Stimulated activated CD4-positive, alpha-beta T cell treated with anti-CD3 and anti-CD28 coated beads, Interleukin-12 subunit alpha, Interleukin-12 subunit beta, amount 100 ng/mL, for 24 hours (primary cell): ENCODE measurements at places on chromosomes 11 and 22.

DNA sequence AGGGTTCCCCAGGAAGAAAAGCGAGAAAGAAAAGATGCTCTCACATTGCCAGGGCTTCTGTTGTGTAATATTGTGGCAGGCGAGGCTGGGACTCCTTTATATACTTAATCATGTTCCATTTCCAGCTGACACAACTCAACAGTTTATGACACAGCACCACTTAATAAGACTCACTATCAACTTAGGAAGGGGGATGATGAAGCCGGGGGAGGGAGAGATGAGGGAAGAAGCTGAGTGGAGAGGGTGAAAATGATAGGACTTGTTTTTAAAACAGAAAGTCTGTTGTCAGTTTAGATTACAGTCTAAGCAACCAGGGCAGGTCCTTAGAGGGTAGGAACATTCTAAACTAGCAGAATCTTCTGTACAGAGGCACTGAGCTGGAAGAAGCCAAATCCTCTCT lies 397.0 kb downstream of the NXPE2 start:
- DNase-seq: no peak

- no peak for DNase-seq
Measured at GRCh38 chr11:86294026-86294425, 8.0 kb upstream of the HIKESHI start.

GRCh38 chr11:118912742-118913410 lies 12.8 kb downstream of the BCL9L start:
- DNase-seq: no peak

- DNase-seq: no peak
Measured at GRCh38 chr11:92978271-92979111, 9.0 kb downstream of the MTNR1B start.

GRCh38 chr11:84496122-84496521 lies 1131.0 kb downstream of the DLG2 start:
- DNase-seq: no peak

GRCh38 chr11:75766443-75767227 lies 1.9 kb upstream of the DGAT2 start:
- no peak for DNase-seq

GRCh38 chr11:104665641-104666040 lies 232.6 kb downstream of the CASP12 start:
- no peak for DNase-seq

DNA sequence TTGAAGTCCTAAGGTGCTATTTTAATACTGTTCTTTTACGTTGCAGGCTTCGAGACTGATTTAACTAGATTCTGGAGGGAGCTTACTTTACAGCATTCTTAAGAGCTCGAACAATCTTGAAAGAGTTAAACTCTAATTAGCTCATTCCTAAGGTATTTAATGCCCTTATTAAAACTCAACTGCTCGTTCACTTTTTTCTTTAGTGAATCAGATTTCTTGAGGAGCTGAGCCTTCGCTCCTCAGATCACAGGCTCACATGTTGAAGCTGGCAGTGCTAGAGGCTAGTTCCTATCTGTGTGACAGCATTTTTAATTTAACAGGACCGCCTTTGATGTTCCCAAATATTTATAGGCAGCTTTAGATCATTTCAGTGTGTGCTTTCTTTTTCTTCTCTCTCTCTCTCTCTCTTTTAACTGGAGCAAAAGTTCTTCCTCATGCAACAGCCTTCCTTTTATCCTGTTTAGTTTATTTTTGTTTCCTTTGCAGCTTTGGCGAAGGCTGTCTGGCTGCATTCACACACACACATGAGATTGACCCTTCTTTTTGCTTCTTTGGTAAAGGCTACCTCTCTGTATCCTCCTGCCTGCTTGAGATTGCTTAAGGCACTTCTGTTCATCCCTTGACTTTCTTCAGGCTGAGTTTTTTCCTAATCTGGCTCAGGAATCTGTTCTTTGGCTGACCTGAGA lies 21.0 kb downstream of the ZNRF3 start:
- DNase-seq: no peak

DNA sequence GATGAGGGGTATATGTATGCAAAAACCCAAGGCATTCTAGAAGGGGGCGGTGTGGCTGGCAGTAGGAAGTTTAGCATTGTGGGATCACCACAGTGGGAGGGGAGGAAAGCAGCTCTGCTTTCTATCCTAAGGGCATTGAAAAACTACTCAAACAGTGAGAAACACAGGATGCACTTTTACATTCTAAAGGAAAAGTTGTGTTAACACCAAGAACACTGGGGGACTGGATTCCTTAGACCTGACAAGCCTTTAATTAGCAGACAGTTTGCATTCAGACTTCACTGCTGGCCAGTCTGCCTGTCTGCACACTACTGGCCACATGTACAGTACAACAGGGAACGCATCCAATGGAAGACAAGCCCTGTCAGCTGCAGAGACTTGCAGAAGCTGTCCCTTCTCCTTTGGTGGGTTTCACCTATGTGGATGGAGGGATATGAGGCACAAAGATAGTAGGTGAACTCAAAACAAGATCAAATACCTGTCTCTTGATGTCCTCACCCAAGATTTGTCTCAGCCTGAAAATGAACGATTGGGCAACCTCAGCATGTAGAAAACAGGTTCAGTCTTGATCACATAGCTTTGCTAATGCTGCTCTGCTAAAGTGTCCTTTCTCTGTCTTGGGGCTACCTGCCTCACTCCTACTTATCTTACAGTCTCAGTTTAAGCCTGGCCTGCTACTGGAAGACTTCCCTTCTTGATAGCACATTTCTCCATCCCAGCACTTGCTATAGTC lies 64.8 kb downstream of the TENM4 start:
- no peak for DNase-seq

DNA sequence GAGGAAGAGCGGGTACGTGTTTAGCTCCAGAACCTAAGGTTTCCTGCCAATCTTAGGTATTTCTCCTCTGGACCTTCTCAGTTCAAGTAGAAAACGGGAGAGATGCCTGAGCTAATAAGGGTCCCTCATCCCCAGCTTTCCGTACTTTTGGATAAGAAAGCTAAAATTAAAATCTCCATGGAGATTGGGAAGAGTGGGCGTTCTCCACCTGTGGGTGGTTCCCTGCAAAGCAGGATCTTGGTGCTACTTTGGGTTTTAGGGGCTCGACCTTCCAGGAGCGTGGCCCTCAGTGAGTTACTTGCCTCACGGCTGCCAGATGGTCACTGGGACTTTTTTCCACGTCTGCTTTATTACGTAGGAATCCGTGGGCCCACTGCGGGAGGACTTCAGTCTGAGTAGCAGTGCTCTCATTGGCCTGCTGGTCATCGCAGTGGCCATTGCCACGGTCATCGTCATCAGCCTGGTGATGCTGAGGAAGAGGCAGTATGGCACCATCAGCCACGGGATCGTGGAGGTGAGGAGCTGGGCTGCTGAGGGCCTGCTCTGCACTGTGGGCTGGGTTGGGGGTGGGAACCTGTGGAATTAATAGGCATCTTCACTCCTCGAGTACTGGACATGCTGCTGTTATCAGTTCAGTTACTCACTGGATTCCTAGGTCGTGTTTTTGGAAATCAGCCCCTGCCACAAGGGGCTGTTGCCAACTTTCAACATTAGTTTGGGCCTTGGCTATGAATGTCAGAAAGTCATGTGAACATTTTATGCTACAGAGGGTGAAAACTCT lies 17.8 kb upstream of the ST14 start:
- DNase-seq: no peak

- DNase-seq: no peak
Measured at GRCh38 chr11:65373839-65374580, 8.4 kb downstream of the SLC25A45 start.

DNA sequence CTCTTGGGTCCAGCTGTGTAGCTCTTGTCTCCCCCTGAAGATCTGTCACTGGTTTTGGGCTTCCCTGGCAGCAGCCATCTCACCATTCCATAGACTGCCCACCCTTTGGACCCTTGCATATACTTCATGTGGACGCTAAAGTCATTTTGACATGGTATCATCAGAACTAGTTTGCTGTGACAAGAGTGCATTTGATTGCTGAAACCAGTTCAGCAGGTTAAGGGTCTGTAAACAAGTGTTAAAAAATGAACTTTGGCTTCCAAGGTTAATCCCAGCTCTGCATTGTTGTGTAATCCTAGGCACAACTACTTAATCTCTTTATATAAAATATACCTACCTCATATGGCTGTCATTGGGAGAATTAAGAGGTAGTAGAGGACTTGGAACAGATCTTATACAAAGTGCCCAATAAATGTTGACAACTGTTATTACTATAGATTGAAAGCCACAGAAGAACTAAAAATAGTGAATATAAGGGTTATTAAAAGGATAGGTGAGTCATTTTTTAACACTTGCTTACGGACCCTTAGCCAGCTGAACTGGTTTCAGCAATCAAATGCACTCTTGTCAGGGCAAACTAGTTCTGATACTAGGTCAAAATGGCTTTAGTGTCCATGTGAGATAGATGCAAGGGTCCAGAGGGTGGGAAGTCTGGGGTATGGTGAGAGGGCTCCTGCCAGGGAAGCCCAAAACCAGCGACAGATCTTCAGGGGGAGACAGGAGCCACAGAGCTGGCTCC lies 29.4 kb downstream of the CCDC90B start:
- DNase-seq: no peak

DNA sequence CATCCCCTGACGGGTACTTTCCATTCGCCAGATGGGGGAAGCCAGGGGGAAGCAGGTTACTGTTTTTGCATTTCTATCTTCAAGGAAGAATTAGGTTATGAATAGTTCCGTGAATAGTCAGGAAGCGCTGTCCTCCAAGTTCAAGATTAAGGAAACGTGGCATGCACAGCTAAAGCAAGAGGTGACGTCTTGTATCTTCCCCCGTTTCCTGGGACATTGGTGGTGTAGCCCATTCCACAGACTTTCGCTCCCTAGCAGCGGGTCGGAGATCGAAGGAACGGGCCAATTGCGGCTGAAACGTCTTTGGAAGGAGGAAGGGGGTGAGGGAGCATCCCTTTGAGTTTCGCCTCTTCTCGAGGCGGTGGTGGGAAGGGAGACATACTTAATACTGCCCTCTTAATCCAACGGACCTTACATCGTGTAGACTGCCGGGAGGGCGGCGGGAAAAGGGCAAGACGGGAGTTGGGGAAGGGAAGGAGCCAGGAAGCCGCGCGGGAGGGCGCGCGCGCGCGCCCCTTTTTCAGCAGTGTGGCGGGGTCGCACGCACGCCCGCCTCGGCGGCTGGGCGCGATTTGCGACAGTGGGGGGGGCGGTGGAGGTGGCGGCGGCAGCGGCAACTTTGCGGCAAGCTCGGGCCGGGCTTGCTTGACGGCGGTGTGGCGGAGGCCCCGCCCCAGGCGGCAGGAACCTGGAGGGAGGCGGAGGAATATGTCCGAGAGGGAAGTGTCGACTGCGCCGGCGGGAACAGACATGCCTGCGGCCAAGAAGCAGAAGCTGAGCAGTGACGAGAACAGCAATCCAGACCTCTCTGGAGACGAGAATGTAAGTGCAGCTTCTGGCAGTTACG lies at the start of gene EED:
Gene EED, plus strand, starts transcription at position 232 of the 847 bp plus-strand sequence. Its CDS starts 477 bp downstream, at position 709.
- peak; percentile 93 for DNase-seq

DNA sequence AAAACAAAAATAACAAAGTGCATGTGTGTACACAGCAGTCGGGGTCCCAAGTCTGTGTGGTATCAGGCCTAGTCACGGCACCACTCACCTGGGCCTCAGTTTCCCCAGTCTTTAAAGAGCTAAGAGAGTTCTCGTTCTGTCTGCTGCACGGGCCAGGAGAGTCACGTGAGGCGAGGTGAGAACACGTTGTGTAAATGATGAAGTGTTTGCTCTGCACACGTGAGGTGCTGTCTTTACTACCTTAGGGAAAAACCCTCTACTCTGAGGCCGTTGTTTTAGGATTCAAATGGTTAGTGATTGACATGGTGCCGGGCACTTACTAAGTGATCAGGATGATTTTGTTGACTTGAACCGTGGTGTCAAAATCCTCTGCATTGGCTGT lies 86.5 kb upstream of the PPARA start:
- DNase-seq: no peak

DNA sequence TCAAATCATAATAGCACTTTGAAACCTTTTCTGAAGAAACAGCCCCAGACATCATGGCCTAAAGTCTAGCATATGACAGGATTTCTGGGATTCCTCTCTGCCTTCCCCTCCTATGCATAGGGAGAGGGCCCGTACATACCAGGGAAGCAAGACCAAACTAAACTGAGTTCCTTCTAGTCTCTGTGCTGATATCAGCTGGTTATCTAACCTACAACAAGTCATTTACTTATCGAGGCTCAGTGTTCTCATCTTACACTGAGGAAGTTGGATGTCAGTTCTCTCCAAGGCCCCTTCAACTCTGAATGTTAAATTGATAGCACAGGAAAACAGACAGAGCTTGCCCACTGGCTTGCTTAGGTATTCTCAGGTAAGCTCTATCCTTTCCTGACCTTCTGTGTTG lies 17.0 kb upstream of the GRIK4 start:
- DNase-seq: no peak

GRCh38 chr11:57392066-57392762 lies 1.8 kb upstream of the PRG2 start:
- DNase-seq: no peak

DNA sequence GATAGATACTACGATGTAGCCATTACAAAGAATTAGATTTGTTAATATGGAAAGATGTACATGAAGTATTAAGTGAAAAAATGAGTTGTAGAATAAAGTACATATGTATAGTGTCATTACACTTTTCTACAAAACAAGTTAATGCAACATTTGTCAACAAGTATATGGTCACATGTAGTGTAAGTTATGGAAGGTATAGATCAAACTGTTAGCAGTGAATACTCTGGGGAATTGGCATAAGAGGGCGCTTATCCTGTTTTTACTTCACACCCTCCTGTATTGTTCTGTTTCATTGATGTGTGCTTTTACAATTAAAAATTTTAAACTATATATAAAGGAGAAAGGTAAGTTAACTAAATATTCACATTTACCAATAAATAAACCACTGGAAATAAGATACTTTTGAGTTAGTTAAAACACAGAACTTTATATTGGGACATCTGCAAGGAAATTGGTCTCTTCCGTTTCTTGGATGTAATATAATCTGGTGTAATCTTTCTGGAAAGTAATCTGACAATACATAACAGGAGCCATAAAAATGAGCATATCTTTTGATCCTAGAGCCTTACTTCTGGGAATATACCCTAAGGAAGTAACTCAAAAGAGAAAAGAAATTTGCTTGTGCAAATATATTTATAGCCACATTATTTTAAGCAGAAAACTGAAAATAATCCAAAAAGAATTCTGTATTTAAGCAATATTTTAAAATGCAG lies 34.5 kb downstream of the CSTPP1 start:
- DNase-seq: no peak

DNA sequence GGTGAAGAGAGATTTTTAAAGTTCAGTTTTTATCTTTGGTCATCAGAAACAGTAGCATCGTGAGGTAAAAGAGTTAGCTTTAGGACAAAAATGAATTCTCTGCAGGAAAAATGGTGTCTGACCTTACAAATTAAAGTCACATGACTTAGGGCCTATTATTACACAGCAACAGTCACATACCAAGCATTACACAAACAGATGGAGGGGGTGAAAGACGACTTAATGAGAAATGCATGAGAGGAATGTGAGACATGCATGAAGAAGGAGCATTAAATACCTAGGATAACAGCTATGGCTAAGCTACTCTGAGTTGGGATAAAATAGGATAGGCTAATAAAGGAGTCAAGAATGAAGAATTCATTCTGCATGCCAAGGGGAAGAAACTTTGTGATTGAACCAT lies 77.5 kb downstream of the BLID start:
- no peak for DNase-seq

GRCh38 chr11:36750349-36750748 lies 152.3 kb upstream of the RAG2 start:
- no peak for DNase-seq
